ENCODE measurements at places on chromosomes 2 and 18.

DNA sequence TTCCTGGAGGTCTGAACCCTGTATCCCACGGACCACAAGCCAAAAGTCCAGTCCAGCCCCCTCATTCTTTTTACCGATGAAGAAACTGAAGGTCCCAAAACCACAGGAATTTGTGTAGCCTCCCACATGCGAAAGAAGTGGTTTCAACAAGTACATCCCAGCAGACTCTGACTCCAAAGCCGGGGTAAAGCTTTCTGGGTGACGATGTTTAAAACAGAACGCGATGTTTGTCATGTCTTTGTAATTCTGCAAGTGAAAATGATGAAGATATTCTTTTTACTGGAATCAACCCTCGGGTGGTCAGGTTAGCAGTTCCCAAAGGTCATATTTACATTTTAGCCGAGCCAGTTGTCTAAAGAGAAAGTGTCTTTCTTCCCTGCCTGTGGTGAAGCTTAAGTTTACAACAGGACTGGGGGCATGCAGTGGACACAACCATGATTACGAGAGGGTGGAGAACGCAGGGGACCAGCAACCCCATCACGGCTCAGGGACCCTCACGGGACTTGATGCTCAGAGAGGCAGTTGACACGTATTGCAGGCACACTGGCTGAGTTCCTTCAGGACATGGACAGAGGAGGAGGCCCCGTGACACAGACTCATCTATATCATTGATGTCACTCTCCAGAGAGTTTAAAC, 17.8 kb upstream of the TMEM131 start:
- DNase-seq = no peak

DNA sequence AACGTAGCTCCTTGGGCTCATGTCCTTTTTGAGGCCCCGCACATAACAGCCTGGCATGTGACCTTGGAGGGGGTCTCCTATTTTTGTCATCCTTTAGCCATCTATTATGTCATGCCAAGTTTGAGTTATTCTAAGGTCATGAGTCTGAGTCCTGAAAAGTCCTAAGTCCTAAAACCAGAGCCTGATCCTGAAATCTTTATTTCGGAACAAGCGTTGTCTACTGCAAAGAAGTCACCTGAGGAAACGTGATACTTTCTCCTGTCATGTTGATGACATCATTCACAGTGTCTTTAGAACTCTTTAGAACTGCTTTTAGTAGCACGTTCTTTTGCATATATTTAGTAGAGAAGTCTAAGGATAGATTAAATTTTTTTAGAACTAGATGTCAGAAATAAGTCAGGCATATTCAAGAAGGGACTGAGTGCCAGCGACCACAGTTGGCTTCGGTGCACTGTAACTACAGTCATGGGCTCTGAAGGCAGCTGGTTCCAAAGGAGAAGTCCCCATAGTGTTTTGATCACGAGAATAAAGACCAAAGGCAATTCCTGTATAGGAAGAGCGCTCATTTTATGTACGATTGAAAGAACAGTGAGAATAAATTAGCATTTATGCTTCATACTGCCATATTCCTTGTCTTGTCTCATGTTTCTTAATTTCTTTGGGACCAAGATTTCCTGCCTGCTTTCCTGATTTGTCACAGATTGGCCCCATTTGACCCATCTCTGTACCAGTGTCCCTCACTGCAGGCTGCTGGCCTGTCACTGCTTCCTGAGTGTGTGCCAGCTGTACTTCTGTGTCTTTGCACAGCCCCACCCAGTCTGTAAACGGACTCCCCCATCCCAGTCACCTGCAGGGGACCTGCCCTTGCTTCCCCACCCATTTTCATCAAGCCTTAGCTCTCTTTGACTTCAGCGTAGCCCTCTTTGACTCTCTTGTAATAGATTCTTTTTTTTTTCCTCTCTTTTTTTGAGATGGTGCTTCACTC, 75.8 kb downstream of the ASAP2 start:
- no peak for DNase-seq

DNA sequence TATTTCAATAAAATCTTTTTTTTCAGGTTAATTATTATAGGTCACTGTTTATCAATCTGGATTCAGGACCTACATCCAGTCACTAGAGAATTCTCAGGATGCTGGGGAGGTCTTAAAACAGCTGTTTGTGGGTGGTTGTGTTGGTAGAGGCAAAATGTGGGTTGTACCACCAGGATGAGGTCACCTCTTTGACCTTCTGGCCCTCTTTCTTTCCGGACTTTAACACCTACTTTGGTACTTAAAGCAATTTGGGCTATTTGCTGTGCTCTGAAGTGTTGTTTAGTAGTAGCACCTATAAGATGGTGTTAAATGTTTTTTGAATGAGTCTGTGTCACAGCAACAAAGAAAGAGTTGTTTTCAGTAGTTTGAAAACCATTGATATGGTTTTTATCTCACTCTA, 14.6 kb downstream of the EML4 start:
- no peak for DNase-seq

DNA sequence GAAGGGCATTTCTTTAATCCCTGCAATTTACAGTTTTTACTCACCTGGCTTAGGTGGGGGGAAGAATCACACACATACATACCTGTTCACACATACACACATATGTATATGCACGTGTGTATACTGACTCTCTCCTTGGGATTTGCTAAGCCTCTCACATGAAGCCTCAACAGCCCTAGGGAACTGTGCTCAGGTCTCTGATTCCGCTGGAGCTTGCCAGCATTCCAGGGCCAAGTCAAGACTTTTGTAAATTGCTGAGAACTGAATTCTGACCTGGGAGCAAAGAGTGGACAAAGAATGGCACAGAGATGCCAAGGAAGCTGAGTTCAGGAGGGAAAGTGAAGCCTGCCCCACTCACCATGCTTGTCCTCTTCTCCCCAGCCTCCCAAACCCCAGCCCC, 177.3 kb downstream of the TMEM247 start:
- no peak for DNase-seq

DNA sequence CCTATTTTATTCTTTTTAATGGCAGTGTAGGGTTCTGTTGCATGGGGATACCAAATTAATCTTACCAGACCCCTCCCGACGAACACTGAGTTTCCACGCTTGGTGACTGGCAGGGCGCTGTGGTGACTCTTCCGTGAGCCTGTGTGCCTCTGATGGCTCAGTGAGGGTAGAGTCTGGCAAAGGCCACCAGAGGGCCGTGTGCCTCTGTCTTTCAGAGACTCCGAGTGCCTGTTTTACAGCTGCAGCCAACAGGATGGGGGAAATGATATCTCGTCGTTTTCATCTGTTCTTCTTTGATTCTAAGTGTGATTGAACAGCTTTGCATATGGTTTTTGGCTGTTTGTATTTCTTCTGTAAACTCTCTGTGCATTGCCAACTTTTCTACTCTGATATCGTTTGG, 99.8 kb downstream of the ZNF236 start:
- DNase-seq = peak; percentile 50

GRCh38 chr2:14451312-14451711, 181.2 kb upstream of the LRATD1 start:
- DNase-seq = no peak

DNA sequence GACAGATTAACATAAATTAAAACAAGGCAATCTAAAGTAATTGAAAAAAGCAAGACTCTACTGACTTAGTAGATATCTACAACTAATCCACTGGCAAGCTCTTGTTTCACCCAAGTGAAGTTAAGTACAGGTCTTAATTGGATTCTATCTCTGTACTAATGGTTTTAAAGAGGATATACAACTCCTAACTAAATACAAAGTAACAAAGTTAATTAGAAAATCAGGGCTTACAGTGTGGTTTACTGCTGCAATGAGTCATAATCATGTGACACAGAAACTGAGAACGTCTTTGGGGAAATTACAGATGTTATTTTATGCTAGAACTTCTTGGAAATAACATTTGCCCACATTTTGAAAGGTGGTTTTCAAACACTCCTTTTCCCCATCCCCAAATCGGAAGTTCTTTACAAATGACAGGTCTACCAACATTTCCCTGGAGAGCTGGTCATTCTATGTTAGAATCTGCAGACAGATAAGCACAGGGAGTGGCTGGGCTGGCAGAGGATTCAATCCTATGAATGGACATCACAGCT, 245.3 kb downstream of the STK39 start:
- no peak for DNase-seq

- DNase-seq = no peak
Measured at GRCh38 chr2:60527762-60528161, 25.7 kb downstream of the BCL11A start.

- DNase-seq = no peak
Measured at GRCh38 chr2:169746240-169746639, 12.6 kb downstream of the KLHL23 start.

DNA sequence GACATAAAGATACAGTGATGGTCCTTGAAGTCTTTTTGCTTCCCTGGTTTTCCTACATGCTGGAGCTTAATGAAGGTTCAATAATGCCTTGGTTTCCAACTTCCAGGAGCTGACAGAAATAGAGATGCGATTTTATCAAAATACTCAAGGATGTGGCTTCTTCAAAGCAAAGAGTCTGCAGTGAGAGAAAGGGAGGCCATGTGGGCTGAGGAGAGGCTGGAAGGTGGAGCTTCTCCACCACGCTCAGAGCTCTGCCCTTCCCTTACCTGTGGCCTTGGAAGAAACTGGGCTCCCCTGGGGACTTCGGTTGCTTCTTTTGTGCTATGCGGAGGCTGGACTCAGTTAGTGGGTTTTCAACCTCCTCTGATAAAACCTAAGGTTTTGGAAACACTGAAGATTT, 175.0 kb upstream of the APCDD1 start:
- DNase-seq = no peak

- DNase-seq = no peak
Measured at GRCh38 chr18:79490626-79491041, 94.9 kb downstream of the NFATC1 start.

GRCh38 chr2:148987286-148987685, 51.2 kb upstream of the LYPD6B start:
- no peak for DNase-seq

DNA sequence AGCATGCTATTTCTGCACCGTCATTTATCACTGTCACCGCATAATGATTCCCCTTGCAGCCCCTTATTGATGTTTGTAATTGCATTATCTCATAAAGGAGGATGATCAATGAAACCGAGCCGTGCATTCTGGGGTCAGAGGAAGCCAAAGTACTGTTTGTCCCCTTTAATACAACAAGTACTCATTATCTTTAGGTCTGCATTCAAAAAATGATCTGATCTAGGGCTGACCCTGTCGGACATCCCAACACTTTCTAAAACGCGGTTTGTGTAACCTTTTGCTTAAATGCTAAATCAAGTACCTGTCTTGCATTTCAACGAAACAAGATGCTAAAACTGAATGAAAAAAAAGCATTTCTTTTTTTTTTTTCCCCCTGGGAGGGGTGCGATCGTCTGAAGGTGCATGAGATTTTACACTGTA, 143.8 kb downstream of the MEIS1 start:
- no peak for DNase-seq

- no peak for DNase-seq
Measured at GRCh38 chr2:160742667-160743066, 249.1 kb upstream of the RBMS1 start.

DNA sequence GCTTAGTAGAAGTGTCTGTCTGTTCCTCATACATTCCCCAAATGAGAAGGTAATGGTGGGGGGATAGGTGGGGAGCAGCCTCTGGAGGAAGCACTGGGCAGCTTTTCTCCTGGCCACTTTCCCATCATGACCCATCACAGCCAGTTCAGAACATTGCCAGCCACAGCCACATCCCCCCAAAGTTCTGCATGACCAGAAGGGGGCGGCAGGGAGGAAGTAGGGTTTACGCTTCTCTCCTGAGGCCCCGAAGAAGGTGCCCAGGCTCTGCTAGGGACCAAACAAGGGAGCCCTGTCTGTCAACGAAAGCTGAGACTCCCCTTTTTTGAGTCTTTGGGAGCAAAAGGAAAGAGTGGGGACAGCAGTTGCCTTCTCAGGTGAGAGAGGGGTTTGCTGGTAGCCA, 7.7 kb downstream of the IGFBP5 start:
- no peak for DNase-seq

DNA sequence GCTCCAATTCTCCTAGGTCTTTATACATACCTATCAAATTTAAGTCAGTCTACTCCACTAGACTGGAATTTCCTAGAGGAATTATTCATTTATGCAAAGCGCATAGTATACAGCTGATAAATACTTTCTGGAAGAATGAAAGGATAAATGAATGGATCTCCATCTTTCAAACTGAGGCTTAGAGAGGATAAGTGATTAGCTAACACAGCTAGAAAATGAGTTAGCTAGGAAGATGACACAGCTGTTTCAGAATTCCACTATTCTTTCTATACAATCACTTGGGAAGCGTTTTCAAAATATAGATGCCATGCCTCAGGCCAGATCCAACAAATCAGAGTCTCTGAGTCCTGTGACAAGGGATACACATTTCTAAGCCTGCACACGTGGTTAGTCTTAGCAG, 1146.6 kb upstream of the ZEB2 start:
- no peak for DNase-seq

DNA sequence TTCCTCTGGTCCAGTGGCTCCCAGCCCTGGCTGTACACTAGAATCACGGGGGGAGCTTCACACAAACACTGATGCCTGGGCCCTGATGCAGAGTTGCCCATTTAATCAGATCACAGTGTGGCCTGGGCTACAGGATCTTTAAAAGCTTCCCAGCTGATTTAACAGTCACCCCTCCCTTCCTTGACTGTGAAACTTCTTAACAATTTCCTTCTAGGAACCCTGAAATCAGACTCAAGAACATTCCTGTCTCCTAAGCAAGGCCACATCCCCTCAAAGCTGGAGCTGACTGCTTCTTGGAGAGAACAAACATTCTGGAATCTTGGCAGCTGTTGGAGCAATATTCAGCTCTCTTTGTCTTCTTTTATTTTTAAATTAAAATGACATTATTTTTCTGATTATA, 88.7 kb downstream of the ADD2 start:
- no peak for DNase-seq

DNA sequence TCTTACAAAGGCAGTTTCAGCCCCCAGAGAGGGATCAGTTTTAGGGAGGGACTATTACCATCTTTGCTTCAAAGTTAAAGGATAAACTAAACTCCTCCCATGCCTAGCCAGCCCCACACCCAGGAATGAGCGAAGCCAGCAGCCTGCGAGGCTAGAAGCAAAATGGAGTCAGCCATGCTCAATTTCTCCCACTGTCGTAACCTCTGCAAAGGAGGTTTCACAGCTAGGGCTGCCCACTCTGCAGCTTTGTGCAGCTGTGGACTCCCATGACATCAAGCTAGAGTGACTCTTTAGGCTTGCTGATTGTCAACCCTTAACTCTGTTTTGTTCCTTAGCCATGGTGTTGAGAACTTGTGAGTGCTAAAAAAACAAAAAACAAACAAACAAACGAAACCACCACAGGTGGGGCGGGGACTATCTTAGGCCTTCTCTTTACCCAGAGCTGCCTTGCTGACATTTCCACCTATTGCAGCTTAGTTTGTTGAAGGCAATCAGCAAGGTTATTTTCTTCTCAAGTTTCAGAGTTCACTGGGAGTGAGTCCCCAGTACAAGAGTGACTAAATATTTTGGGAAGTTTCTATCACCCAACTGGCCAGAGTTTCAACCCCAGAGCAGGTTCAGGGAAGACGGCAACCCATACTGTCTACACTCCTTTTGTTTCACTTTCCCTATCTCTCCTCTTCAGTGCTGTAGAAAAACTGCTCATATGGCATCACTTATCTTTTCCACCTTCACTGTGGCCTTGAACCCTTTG, 592.1 kb downstream of the XIRP2 start:
- no peak for DNase-seq
